ENCODE measurements at places on chromosomes 5 and 9. TPM values are rescaled to one million over a fixed set of nuclear protein-coding genes. Genes with fewer than 3 reads are reported as not detected.

Gene SPATA6L
- not detected for polyA plus RNA-seq

Gene GARIN3
- polyA plus RNA-seq = not detected

Gene PTGER4
- 24.9 TPM for polyA plus RNA-seq

Gene FCN2
- not detected for polyA plus RNA-seq

Gene RETREG1
- polyA plus RNA-seq = 9.3 TPM

Gene PBX3
- polyA plus RNA-seq = 7.2 TPM

Gene FAM81B
- not detected for polyA plus RNA-seq

Gene WDR55
- polyA plus RNA-seq = 13.5 TPM

Gene EDIL3
- not detected for polyA plus RNA-seq

Gene PCDHGB2
- 0.21 TPM for polyA plus RNA-seq

Gene KCNN2
- polyA plus RNA-seq = not detected

Gene RMRP
- polyA plus RNA-seq = 30.5 TPM

Gene TMEFF1
- polyA plus RNA-seq = not detected

Gene LRRC19
- not detected for polyA plus RNA-seq

Gene SLC1A3
- polyA plus RNA-seq = not detected

Gene PCDHGA4
- polyA plus RNA-seq = not detected

Gene AIF1L
- not detected for polyA plus RNA-seq

Gene WDR38
- not detected for polyA plus RNA-seq

Gene MLANA
- polyA plus RNA-seq = not detected

Gene WNT8A
- not detected for polyA plus RNA-seq

Gene CCL21
- polyA plus RNA-seq = not detected

Gene IFT74
- 18.6 TPM for polyA plus RNA-seq

Gene OR1B1
- polyA plus RNA-seq = not detected

Gene ATOSB
- polyA plus RNA-seq = 3.5 TPM
